Urothelium cell line (cell line): ENCODE measurements at places on chromosomes 4 and X.

DNA sequence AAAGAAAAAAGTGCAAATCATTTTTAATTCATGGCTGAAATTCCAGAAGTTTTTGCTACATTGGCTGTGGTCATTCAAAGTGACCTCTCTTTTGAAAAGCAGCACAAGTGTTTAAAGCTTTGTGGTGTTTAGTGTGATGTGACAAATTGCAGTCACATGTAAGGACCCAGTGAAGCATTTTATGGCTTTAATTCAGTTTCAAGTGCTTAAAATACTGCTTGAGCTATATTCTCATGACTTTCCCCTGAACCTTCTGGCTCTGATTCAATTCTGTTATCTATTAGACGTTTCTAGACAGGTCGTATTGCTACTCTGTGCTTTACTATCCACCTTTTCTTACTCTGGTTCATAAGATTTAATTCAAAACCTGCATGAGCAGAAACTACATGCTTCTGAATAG lies 105.8 kb downstream of the FAT4 start:
- DNase-seq, result no peak

- DNase-seq, result peak; percentile 6
These were observed 446 bp upstream of the UBE2A start for GRCh38 chrX:119573840-119574393.

GRCh38 chrX:791479-792034 lies 161.0 kb downstream of the SHOX start:
- no peak for DNase-seq

- peak; percentile 4 for DNase-seq
These were observed 32.5 kb downstream of the TLL1 start for GRCh38 chr4:165905405-165906027.

GRCh38 chr4:2887343-2887742 lies 43.7 kb downstream of the ADD1 start:
- no peak for DNase-seq

- DNase-seq, result no peak
These were observed 84.9 kb upstream of the TET2 start for GRCh38 chr4:105061731-105062130.

- no peak for DNase-seq
These were observed 1477.4 kb downstream of the ARAP2 start for GRCh38 chr4:34766935-34767334.

DNA sequence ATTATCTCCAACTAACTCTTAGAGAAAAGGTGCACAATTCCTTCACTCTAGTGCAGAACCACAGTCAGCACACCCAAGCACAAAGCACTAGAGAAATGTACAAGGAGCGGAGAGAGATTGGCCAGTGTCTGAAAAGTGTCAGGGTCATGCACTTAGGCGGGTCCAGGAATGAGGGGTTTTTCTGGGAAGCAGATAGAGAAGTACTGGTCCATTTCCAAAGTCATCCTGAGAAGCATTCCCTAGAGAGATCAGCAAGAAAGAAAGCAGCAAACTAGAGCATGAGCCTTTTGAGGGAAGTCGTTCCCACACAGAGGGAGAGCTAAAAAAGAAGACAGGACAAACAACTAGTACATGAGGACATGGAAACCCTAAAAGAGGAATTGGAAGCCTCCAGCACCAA lies 168.1 kb upstream of the MAP3K15 start:
- no peak for DNase-seq

DNA sequence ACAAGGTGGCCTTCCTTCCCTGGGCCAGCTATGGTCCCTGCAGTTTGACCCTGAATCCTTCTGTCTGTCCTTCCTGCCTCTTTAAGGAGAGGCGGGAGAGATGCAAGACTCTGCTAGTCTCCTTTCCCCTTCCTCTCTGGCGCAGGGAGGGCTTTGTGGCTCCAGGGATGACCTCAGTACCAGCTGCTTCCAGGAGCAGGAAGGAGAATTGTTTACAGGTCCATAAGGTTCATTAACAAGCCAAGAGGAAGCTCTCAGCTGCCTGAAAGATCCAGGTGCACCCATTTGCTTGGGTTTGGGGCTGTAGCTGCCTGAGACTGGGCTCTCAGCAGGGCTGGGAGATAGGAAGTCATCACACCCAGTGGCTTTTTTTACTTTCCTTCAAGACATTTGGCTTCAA lies 4.0 kb upstream of the FATE1 start:
- DNase-seq, result peak; percentile 16

DNA sequence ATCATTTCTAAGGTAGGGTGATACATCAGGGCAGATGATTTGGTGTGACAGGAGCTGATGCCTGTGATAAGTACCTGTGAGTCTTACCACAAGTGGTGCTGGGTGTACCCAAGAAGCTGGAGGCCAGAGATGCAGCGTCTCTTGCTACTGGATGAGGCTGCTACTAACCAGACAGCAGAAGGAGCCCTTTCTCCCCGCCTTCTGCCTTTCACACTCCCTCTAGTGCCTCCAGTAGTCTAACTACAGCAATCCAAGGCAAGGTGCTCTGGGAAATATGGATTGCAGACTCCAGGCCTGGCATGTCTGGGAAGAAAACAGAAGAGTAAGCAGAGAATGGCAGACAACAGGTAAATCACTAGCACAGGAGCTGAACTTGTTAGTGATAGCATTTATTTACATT lies 470.8 kb downstream of the NKX6-1 start:
- no peak for DNase-seq

DNA sequence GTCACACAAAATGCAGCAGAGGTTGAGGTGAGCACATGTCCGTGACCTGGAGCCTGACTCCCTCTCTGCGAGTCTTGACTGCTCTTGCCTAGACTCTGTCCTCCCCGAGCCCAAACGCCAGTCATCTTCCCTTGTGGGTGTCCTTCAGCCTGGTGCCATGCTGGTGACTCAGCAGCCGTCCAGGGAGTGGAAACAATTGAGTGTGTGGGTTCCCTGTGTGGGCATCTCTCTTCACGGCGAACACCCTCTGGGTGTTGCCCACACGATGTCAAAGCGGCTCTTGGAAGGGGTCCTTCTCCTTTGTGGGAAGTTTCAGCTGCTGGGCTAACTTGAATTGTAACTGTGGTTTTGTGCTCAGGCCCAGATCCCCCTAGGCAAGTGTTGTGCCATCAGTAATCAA lies 17.5 kb upstream of the MSANTD1 start:
- no peak for DNase-seq

- DNase-seq, result no peak
These were observed 71.8 kb upstream of the ALG13 start for GRCh38 chrX:111609206-111609605.

DNA sequence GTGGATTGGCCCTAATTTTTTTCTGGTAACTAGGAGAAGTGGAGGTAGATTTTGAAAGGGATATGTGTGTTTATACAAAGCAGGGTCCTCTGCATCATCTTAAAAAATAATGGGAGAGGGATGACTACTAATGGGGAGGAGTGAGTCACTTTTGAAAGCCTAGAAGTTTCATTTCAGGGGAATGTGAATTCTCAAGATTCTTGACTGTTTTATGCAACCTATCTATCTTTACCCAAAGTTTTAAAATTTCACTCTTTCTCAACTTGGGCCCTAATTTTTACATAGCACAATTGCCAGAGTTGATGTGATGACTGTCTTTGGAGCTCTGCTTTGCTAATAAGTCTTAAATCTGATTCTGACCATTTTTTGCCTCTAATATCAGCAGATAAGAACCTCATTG lies 445.2 kb downstream of the GRXCR1 start:
- DNase-seq, result no peak

GRCh38 chrX:54288968-54289367 lies 68.9 kb downstream of the WNK3 start:
- no peak for DNase-seq

DNA sequence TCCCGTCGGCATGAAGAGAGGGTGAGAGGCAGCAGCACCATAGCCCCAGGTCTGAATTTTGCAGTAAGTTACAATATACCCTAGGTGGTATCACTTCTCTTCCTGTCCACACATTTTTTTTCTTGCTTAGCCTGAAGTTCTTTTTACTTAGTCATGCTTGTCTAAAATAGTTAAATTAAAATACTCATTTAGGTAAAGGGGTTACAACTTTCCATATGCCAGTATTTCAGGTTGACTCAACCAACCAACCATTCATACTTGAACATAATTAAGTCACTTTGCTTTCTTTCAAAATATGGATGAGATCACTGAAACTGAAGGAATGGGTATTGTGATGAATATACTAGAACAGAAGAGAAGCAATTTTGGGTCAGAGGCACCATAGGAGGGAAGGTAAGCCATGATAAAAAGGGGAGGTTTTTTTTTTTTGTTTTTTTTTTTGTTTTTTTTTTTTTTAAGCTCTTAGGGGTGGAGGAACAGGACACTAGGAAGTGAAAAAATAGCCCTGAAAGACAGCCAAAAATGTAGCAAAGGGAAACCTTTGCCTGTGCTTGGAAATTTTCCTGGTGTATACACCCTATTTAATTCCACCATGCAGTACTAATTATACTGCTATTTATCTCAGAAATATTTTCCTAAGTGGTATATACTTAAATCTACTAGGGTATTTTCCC lies 41.8 kb downstream of the RPS6KA3 start:
- DNase-seq, result no peak

- no peak for DNase-seq
These were observed 65.2 kb upstream of the TLR2 start for GRCh38 chr4:153618833-153619232.

DNA sequence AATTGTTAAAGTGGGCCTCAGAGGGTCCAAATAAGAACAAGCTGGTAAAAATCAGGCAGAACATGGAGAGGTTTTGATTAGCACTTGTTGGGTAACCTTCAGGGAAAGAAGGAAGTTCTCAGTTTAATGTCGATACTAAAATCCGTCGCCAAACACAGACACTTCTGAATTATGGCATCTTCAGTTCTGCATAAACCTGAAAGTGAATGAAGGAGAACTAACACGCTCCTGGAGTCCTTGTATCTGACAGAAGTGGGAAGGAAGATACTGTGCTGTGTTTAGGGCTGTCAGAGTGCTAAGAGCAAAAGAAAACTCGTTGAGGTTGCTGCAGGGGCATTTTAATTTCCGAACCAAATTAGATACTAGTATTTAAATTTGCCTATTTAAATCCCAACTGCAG lies 106.2 kb downstream of the TMA16 start:
- DNase-seq, result no peak

- peak; percentile 6 for DNase-seq
These were observed 545.2 kb downstream of the C4orf33 start for GRCh38 chr4:129641179-129641578.

DNA sequence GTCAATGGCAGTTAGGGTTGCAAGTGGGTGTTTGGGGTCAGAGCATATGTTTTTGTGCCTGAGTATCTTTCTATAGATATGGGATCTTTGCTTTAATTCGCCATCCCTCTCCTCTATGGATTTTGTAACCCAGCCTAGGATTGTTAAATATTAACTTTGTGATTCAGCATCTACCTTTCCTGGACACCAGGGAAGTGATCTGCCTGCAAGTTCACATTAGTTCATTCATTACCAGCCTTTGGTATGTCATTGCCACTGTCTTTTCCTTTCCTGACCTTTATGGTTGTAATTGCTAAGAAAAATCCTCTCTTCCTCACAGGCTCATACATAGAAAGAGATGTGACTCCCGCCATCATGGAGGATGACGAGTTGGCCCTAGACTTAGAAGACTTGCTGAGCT lies 73.8 kb downstream of the KIT start:
- DNase-seq, result no peak

- no peak for DNase-seq
These were observed 63.2 kb downstream of the VEGFC start for GRCh38 chr4:176729489-176729888.

- peak; percentile 33 for DNase-seq
These were observed 44.1 kb downstream of the TIGD4 start for GRCh38 chr4:152735396-152735859.

GRCh38 chrX:16730450-16730849 lies 11.0 kb downstream of the SYAP1 start:
- DNase-seq, result no peak

GRCh38 chr4:163484906-163485305 lies 9.6 kb upstream of the TMA16 start:
- DNase-seq, result peak; percentile 20

GRCh38 chr4:30753316-30753715 lies 33.1 kb downstream of the PCDH7 start:
- DNase-seq, result peak; percentile 50

DNA sequence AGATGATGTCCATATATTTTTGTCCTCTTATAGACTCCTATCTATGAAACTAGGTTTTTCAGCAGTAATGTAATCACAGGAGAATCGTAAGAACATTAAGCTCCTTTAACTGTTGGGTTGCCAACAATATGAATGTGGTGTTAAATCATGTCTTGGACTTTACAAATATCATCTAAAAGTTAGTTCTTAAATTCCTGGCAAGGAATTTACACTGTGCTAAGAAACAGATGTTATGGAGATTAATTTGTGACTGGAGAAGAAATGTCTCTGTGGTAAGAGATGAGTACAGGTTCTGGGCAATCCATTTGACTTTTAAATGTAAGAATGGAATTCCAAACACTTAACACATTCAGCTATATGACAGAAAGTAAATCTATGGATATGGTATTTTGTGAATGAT lies 34.6 kb downstream of the CNKSR2 start:
- no peak for DNase-seq

GRCh38 chrX:112368371-112368770 lies 285.8 kb upstream of the TRPC5 start:
- peak; percentile 0 for DNase-seq

- DNase-seq, result no peak
These were observed 914.9 kb upstream of the PCDH7 start for GRCh38 chr4:29805245-29805644.

GRCh38 chr4:155787113-155787710 lies 28.4 kb downstream of the GUCY1B1 start:
- DNase-seq, result peak; percentile 33

- DNase-seq, result no peak
These were observed 21.9 kb downstream of the REELD1 start for GRCh38 chr4:146236216-146236615.

- no peak for DNase-seq
These were observed 369.4 kb upstream of the NDST3 start for GRCh38 chr4:117664706-117665444.

GRCh38 chr4:13912966-13913365 lies 285.4 kb upstream of the BOD1L1 start:
- DNase-seq, result no peak

GRCh38 chr4:41838590-41838989 lies 90.1 kb upstream of the PHOX2B start:
- DNase-seq, result no peak

- DNase-seq, result no peak
These were observed 44.7 kb downstream of the PTTG2 start for GRCh38 chr4:38004887-38005286.

DNA sequence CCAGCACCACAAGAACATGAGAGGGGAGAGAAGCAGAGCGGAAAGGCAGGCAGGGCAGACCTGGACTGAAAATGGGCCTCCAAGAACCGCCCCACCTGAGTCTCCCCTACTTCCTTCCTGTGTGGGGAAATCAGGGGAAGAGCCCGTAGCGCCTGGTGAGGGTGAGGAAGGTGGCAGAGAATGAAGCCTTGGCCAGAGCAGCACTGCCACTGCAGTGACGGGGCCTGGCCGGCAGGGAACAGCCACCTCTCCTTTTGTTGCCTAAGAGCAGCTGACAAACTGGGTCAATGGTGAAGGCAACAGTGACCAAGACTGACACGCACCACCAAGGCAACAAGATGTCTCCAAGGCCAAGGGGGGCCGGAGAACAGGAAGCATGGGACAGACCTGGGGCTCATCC lies 58.4 kb upstream of the CBR4 start:
- DNase-seq, result no peak
